ENCODE measurements at places on chromosomes 4 and X.

DNA sequence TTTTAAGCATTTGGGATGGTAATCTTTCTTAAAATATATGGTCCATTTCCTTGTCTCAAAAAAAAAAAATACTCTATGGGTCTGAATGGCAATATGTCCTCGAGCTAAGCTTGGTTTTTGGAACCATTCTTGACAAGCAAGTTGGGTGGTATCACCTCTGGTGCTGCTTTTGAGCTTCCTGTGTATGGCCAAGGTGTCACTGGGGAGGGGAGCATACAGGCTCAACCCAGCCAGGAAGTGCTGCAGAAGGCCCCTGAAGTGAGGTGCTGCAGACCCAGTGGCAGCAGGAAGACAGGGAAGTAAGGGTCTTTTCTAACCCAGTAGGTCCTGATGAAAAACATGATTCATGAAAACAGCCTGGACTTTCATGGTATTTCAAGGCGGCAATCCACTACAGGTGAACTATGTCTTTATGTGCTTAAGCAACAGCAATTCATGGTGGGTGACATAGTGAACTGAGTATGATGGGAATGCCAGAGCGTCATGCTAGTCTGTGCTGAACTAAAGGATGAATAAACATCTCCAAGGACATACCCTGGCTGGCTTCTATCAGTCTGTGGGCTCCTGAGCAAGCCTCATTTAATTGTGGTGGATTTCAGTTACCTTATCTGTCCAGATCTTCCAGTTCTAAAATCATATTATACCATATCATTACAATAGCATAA is 15.1 kb downstream of the TRAPPC2 start:
- no peak for DNase-seq

DNA sequence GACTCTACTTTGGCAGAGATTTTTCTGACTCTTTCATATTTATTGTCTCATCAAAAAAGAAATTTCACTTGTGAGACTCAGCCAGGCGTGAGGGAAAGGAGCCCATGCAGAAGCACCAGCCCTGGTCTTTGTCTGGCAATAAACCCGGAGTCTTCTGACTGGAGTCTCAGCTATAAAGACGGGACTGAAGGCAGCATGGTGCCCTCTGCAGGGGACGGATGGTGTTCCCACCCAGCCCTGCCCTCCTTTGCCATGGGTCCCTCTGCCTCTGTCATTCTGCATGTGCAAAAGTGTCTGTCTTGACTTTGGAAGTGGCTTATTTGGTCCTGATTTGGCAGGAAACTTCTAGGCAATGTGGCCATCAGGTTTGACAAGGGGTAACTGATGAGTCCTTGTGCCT is 14.2 kb downstream of the ZNF185 start:
- DNase-seq: no peak

GRCh38 chr4:25032126-25032525 is 1.4 kb upstream of the LGI2 start:
- no peak for DNase-seq

GRCh38 chr4:177239878-177240277 is 69.8 kb upstream of the NEIL3 start:
- DNase-seq: no peak

DNA sequence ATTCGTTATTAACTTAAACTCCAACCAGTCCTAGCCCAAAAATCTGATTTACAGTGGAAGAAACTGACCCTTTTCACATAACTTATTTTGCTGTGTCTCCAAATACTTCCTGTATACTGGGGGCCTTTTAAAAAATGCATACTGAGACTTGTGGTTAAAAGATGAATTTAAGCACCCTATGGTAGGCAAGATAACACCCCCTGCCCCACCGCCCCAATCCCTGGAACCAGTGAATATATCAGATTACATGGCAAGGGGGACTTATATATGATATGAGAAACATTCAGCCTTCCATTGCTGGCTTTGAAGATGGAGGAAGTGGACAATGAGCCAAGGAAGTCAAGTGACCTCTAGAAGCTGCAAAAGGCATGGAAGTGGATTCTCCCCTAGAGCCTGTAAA is 3.1 kb upstream of the CLCN3 start:
- DNase-seq: no peak

- DNase-seq: no peak
Observed at GRCh38 chrX:31845003-31845402, 773.2 kb upstream of the FTHL17 start.

DNA sequence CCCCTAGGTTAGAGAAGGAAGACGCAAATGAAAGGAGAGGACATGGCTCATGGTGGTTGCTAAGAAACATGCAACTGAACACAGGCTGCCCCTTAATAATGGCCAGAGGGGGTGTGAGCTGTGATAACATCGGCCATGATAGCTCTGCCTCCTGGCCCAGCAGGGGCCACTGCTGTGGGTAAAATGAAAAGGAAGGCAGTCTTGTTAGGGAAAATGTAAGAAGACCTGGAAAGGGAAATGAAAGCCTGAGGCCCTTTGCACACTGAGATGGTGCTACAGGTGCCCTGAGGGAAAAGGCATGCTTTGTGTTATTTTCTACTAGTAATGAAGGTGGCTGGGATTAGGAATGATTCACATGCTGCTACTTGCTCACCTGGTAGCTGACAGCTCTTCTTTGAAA is 123.6 kb upstream of the MID1 start:
- no peak for DNase-seq

GRCh38 chr4:5751666-5752375 is 40.8 kb downstream of the EVC start:
- no peak for DNase-seq

DNA sequence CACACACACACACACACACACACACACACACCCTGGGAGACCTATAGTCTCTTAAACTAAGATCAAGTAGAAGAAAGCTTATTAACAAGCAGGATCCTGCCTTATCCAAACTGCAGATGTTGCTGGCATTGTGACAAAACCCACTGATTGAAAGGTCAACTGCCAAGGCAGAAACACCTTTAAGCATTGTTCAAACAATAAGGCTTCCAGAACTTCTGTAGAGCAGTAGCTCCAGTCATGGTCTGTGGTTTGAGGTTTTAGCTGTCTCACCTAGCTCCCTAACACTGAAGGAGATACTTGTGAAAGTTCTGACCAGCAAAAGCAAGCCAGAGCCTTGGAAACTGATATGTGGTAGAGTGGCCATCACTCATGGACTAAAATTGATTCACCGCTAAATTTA is 59.8 kb downstream of the PTCHD1 start:
- no peak for DNase-seq

GRCh38 chr4:75889537-75890199 is 12.6 kb downstream of the PPEF2 start:
- DNase-seq: no peak

- no peak for DNase-seq
Observed at GRCh38 chrX:124594017-124594651, 247.8 kb downstream of the SH2D1A start.

DNA sequence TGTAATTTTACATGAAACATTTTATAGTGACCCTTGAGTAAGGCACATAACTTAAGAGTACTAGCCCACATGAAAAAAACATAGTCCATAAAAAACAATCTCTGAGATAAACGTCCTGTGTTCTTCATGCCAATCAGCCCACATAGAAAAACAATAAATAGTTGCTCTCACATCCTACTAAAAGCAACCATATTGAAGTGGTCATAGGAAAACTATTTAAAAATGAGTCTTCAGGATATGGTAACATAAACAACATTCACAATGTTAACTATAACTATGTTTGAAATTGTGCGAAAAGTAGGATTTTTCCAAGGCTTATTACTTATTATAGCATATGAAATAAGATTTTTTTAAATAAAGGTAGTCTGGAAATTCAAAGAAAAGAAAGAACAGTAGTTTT is 77.1 kb upstream of the EPHA5 start:
- DNase-seq: no peak

DNA sequence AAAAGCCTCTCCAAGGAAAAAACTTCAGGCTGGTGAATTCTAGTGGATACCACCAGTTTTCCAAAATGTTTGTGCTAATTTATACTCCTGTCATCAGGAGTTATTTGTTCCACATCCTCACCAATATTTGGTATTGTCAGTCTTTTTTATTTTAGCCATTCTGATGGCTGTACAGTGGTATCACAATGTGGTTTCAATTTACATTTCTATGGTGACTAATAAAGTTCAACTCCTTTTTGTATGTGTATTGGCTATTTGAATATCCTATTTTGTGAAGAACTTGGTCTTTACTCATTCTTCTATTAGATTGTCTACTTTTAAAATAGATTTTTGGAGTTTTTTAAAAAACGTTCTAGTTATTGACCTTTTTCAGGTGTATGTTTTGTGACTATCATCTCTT is 33.0 kb upstream of the FRAS1 start:
- DNase-seq: no peak

DNA sequence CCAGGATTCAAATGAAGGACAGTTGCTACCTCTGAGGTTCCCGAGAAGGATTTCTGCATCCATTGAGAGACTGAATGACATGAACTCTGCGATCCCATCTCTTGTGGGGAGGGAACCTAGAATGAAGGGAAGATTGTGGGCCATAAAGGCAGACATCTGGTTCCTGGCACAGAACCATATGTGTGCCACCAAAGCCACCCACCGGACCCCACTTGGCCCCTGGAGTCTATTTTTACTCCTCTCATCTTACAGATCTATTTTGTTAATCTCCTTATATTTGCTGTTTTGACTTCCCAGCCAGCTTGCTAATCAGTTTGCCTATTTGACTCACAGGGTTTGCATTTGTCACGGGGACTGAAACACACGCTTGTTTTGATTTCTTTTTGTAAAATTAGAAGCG is 7.3 kb downstream of the SOD3 start:
- DNase-seq: no peak

DNA sequence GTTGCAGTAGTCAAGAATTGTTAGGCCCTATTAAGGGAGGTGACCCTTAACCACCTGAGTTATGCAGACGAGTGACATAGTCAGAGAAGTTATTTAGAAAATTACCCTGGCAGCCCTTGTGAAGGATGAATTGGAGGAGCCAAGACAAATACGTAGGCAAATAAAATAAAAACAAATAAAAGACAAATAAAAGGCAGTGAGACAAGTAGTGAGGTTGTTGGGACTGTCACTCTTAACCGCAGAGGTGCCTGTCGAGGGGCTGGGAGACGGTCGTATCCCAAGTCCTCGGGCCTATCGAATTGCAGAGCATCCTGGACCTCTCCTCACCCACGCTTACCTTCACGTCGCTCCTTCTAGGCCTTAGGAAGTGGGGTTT is 58.0 kb upstream of the ZC4H2 start:
- no peak for DNase-seq

GRCh38 chr4:173930329-173930967 is 353.0 kb downstream of the FBXO8 start:
- no peak for DNase-seq

DNA sequence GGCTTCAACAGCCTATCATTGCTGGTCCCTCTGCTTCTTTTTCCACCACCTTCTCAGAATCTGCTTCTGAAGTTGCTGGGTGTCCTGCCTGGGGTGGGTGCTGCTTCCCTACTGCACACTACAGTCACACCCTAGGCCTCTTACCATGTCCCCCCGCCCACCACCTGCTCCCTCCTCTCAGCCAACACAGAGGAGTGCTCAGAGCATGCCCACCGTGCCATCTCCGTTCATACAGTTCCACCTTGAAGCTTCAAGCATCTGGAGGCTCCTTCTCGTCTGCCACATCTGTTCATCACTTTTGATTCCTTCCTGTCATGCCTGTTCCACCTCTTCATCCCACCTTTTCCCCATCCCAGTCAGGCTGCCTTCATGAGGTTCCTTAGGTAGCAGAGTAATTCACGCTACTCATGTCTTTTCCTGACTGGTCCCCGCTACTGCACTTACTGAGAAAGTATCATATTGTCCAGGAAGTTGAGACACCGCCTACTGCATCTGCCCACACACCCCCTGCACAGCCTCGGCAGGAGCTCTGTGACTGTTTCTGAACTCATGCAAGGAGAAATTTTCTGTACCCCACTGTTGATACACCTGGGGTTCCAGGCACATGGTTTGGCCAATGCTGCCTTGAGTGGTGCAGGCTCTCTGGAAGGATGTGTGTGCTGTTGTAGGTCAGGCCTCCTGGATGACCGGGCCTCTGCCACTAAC is 39.5 kb downstream of the HADH start:
- no peak for DNase-seq

DNA sequence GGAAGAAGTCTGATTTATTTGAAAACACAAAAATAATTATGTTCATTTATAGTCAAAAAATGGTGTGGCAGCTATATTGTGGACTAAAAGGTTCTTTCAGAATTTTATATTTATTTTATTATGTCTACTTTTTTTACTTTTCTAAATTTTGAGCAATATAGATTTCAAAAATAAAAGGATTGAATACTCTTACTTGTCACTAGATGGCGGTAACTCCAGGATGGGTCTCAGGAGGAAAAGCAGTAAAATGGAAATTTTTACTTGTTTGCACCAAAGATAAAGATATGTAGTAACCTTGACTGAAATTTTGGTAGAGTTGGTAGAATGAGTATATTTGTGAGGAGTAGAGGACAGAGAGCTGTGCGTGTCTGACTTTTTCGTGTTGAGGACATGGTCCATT is 14.5 kb upstream of the DACH2 start:
- no peak for DNase-seq

DNA sequence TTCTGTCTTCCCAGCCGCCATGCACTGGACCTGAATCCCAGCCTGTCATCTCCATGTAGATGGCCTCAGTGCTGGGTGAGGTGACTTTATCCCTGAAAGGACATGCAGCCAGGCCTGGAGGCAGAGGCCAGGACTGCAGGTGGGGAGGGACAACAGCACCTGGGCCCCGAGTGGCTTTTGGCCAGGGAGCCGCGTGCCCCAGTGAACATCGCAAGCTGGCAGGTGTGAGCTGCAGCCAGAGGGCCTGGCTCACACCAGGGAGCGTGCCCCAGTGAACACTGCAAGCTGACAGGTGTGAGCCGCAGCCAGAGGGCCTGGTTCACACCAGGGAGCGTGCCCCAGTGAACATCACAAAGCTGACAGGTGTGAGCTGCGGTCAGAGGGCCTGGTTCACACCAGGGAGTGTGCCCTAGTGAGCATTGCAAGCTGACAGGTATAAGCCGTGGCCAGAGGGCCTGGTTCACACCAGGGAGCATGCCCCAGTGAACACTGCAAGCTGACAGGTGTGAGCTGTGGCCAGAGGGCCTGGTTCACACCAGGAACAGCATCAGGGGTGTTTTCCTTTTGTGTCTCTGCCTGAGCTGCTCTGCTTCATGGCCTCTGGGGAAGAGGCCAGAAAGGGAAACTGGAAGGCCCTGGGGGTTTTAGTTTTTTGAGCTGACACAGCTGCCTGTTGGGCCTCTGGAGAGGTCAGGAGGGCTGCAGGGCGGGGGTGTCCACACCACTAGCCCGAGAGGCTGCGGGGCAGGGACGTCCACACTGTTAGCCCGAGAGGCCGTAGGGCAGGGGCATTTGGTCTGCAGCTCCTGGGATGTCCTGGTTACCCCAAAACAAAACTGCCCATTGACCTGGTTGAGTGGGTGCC is 22.7 kb upstream of the PSAPL1 start:
- DNase-seq: no peak

- no peak for DNase-seq
Observed at GRCh38 chr4:186979961-186980745, 256.5 kb upstream of the FAT1 start.

All from T-helper 9 cell (primary cell).